ENCODE measurements at places on chromosomes 16 and 17.

DNA sequence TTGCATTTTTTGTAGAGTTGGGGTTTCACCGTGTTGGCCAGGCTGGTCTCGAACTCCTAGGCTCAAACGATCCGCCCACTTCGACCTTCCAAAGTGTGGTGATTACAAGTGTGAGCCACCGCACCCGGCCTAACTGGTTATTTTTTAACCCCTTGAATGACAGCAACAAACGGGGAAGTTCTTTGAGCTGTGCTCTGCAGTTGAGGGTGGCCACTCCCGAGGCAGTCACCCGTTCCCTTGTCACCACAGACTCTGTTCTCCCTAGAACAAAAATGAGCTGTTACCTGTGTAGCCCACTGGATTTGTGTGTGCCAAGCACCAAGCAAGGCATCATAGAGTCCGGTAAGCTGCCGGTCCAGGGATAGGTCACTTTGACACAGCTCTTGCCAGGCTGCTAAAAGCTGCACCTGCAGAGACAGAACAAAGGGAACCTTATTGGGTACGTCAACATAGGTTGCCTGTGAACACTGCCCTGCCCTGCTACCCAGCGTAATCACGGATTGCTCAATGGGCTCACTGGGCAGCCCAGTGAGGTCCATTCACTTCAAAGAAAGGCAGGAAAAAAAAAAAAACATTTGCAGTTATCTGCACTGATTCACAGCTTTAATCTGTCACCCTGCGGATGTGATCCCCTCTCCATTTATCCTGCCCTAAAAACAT is 19.6 kb downstream of the COG7 start:
- DNase-seq, result no peak

GRCh38 chr17:75412455-75413317 is 7.2 kb upstream of the GRB2 start:
- DNase-seq, result peak; percentile 71

GRCh38 chr16:67349172-67349571 is 22.6 kb downstream of the LRRC36 start:
- peak; percentile 25 for DNase-seq

- no peak for DNase-seq
Observed at GRCh38 chr16:46729326-46729995, 18.7 kb downstream of the MYLK3 start.

GRCh38 chr16:48318630-48319029 is 66.6 kb downstream of the SIAH1 start:
- DNase-seq, result peak; percentile 17

- DNase-seq, result no peak
Observed at GRCh38 chr17:73430165-73430680, 118.4 kb upstream of the CDC42EP4 start.

GRCh38 chr17:81741049-81741593 is 29.0 kb downstream of the SLC25A10 start:
- DNase-seq, result no peak

DNA sequence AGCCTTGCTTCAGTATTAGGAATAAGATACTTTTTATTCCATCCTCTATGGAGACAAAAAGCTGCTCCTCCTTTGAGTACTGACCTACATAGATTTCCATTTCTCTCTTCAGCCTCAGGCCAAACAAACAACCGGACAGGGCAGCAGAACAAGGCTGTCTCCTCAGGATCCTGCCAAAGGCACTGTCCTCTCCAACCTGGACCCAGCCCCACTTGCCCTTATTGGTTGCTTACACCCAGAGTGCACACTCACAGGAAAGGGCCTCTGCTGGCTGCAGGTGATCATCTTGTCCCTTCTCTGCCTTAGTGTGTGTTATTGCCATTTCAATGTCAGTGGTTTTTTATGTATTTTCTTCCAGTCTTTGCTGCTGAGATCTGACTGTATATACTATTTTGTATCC is 26.6 kb downstream of the LIG3 start:
- no peak for DNase-seq

- DNase-seq, result no peak
Observed at GRCh38 chr17:28574526-28574925, 2.2 kb downstream of the ALDOC start.

- DNase-seq, result peak; percentile 61
Observed at GRCh38 chr17:50123649-50124349, 6.2 kb downstream of the SAMD14 start.

DNA sequence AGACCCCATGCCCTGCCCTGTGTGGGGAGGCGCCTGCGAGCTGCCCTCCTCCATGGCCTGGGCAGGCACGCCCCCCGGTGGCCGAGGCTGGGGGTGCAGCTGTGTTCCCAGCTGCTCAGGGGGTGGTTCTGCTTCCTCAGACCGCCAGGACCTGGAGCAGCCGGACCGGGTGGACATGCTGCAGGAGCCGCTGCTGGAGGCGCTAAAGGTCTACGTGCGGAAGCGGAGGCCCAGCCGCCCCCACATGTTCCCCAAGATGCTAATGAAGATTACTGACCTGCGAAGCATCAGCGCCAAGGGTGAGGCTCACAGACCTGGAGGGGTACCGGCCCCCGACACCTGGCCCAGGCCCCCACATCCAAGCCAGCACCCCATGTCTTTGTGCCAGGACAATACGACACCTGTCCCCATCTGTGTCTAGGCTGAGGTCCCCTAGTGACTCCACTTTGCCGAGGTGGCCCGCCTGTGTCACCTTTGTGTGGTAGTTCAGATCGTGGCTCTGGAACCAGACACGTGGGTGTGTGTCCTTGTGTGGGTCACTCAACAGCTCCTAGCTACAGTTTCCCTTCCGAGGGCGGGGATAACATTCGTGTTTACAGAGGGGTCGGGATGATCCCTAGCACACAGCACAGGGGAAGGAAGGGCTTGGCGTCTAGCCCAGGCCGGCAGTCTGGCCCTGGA is 9.3 kb downstream of the GJD3 start:
- DNase-seq, result peak; percentile 89

GRCh38 chr17:31415004-31415454 is 23.6 kb downstream of the RAB11FIP4 start:
- DNase-seq, result no peak

- no peak for DNase-seq
Observed at GRCh38 chr16:69747115-69747514, 7.6 kb downstream of the NOB1 start.

GRCh38 chr16:1792836-1793577 is 498 bp downstream of the IGFALS start:
- DNase-seq, result no peak

- DNase-seq, result no peak
Observed at GRCh38 chr16:50335196-50335958, 33.4 kb downstream of the BRD7 start.

DNA sequence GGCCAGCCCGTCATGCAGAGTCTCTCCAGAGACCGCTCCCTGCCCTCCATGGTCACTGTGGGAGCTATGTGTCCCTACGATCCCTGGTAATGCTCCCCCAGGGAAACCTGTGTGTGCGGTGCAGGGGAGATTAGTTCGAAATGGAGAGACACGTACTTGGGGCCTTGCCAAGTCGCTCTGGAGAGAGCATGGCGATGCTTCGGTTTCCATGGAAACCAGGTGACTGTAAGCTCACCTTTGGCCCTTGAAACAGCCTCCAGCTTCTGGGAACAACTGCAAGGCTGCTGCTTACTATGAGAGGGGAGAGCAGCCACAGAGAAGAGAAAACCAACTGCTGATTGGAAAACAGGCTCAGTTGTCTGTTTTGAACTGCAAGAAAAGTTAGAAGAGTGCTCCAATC is 879.7 kb upstream of the EEF2KMT start:
- DNase-seq, result no peak

GRCh38 chr16:50457979-50458491 is 89.2 kb upstream of the BRD7 start:
- no peak for DNase-seq

DNA sequence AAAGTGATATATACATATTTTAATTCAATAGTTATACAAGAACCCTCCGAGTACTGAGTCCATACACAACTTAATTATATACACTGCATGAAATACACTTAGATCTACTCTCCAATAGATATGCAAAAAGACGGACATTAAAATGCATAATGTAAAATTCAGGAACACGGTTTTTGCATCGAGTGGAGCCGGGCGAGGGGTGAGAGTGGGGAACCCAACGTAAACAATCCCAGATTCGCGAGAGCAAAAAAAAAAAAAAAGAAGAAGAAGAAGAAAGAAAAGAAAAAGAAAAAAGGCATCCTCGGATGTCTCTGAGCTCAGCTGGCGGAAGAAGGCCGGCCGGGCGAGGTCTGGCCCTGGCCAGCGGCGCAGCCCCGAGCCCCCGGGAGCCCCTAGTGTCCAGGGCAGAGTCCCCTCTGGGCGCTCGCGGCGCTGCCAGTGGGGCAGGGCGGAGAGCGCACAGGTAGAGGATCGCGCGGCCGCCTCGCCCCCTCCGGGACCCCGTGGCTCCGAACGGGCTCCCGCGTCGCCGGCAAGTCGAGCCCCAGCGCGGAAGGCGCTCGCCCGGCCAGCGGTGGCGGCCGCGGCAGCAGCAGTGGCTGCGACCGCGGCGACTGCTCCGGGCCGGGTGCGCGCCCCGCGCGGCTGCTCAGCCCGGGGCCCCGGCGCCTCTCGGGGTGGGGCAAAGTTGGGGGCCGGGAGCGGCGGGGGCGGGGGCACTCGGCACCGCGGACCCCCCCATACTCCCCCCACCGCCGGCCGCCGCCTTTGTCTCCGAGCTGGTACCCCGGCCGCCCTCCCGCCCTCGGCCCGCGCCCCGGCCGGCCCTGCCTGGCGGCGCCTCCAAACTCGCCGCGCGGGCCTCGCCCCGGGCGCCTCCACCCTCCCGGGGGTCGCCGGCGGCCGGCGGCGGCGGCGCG is 9.6 kb upstream of the ZFHX3 start:
- peak; percentile 68 for DNase-seq

Measured in GM03348 (cell line).